ENCODE measurements at places on chromosomes 5 and 9.
A peak's percentile ranks its signal among the peaks of the same experiment; 100 is the strongest.

DNA sequence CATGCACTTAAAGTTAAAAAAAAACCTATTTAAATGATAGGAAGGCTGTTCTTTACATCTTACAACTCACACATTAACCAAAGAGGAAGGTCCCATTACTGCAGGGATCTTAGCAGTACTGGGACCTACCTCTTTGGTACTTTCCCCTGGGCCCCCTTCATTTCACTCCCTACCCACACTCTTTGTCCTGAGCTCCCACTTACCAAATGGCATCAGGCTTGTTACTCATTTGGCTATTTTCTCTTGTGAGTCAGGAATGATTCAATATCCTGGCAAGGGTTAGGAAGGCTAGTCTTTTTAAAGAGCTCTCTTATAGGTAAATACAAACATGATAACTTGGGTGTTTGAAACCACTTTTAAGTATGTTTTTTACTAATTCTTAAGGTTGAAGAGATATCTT lies 117.4 kb upstream of the ELL2 start:
- no peak for DNase-seq

GRCh38 chr9:34332076-34332964 lies 3.0 kb downstream of the NUDT2 start:
- DNase-seq, result no peak

- no peak for DNase-seq
Measured at GRCh38 chr9:105401651-105402050, 46.2 kb upstream of the FSD1L start.

- no peak for DNase-seq
Measured at GRCh38 chr5:74642543-74642863, 2.0 kb upstream of the ENC1 start.

DNA sequence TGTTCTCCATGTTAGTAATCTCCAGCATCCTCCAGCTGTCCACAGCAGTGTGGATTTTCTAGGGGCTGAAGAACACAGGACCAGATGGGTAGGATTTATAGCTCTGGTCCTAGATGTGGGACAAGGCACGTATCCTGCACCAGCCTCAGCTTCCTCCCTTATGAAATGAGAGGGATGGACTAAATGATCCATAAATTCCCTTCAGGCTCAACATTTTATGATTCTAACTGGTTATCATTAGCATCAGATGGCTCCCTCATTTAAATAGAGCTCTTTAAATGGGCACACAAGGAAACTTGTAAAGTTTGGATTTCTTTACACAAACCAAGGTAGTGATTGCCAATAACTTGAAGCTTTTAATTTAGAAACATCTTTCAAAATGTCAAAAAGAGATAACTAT lies 97.7 kb downstream of the ESM1 start:
- no peak for DNase-seq

- DNase-seq, result no peak
Measured at GRCh38 chr5:35487233-35488025, 130.2 kb upstream of the SPEF2 start.

DNA sequence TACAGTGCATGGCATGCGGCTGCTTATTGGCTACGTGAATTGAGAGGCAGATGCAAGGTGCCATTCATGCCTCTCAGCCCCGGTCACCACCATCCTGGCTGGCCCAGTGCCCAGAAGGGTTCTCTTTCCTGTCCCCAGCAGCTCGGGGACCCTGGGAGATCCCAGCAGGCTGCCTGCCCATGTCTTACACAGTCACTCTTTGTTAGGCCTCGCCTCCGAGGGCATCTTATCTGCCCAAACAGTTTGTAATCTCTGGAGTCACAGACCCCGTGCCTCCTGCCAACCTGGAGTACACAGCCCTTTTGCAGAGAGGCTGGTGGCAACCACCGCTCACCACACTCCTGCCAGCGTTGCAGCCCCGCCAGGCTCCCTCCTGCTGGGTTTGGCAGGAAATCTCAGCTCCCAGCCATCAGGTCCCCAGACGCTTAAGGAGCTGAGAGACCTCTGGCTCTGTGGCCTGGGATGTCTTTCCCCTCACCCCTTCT lies 7.0 kb upstream of the AK1 start:
- peak; percentile 83 for DNase-seq

GRCh38 chr9:127983847-127984289 lies 3.1 kb upstream of the EEIG1 start:
- DNase-seq, result no peak

DNA sequence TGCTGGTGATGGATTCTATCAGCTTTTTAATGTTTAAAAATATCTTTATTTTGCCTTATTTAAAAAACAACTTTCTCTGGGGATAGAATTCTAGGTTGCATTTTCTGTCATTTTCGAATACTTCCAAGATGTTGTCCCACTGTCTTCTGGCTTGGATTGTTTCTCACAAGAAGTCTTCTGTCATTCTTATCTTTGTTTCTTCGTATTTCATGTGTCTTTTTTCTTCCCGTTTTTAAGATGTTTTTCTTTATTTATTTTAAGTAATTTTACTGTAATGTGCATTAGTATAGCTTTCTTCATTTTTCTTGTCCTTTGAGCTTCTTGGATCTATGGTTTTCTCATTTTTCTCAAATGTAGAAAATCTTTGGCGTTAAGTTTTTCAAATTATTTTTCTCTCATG lies 19.1 kb downstream of the STX17 start:
- no peak for DNase-seq

DNA sequence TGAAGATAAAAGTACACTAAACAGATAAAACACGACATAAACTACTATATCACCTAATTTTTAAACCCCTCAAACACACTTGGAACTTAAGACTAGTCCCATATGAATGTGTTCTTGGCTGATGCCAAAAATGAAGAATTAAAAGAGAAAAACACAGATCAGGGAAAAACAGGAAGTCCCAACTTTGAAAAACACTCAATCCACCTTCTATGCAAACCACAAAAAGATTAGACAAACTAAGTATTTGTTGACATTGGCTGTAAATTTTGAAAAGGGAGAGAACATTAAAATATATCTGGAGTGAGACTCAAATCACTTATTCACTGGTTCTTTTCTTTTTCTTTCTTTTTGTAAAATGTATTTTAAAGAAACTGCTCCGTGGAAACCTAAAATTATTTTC lies 81.4 kb downstream of the ANKH start:
- DNase-seq, result no peak

DNA sequence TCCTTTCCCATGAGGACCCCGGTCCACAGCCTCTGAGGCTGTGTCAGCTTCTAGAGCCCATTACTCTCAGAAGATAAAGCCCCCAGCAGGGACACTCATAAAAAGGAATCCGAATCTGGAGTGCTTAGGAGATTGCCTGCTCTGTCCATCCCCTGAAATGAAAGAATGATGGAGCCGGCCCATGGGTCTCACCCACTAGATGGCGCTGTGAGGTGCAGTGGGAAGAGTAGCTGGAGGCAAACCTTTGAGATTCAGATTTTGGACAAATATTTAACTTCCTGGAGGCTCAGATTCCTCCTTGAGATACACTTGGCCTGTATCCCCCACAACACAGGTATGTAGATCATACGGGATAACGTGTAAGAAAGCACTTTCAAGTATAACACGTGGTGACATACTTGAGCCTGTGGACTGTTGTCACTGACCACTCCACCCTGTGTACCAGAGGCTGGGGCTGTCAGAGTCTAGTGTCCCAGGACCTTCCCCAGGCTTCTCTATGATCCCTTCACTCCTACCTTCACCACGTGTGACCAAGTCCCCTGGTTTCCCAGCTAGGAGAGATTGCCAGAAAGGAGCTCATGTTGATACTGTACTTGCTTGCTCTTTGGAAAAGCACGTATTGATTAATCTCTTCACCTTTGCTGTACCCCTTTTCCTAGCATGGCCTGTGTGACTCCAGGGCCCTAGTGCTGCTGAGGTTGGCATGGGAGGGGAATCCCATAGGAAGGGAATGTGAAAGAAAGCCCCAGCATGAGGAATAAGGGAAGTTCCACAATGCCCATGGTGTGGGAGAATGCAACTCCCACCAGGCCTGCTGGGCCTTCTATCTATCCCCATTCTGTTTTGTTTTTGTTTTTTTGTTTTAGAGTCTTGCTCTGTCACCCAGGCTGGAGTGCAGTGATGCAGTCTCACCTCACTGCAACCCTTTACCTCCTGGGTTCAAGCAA lies 32.1 kb downstream of the TRMO start:
- peak; percentile 26 for DNase-seq

- DNase-seq, result no peak
Measured at GRCh38 chr5:169758886-169759285, 121.8 kb downstream of the DOCK2 start.

GRCh38 chr5:81895307-81895706 lies 76.5 kb upstream of the ATG10 start:
- peak; percentile 80 for DNase-seq

DNA sequence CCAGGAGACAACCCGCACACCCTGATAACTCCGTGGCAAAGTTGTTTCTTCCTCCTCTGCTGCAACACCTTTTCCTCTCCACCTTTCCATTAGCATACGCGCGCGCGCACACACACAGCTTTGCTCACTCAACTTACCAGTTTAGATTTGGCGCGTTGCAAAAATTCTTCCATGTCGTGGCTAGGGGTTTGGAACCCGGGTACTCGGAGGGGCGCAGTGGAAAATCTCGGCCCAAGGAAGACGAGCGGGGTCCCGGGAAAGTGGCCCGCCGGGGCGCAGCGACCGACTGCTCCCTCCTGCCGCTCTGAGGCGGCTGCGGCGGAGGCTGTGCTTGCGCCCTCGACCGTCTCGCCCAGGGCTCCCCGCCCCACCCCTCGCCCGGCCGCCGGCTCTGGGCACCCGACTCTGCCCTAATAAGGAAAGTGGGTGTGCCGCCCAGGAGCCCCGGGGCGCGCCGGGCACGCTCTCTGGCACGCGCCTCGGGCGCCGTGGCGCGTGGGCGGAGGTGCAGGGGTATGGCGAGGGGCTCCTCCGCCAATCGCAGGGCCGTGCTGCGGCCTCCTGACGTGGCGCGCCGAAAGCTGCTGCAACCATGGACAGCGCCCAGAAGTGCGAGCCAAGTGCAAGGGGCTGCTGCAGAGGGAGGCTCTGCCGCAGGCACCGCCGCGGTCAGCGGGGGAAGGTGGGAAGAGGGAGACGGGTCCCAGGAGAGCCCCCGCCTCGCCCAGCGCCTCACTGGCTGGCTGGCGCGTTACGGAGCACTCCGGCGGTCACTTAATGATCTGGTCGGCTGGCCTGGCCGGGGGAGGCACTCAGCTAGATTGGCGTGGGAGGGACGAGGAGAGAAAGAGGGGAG lies at the start of gene PRUNE2:
TSS of gene PRUNE2 (minus strand) at position 324 of the 856 bp plus-strand sequence. CDS start at position 173, 151 bp downstream.
- no peak for DNase-seq

GRCh38 chr5:14165375-14166106 lies 22.4 kb downstream of the TRIO start:
- no peak for DNase-seq

DNA sequence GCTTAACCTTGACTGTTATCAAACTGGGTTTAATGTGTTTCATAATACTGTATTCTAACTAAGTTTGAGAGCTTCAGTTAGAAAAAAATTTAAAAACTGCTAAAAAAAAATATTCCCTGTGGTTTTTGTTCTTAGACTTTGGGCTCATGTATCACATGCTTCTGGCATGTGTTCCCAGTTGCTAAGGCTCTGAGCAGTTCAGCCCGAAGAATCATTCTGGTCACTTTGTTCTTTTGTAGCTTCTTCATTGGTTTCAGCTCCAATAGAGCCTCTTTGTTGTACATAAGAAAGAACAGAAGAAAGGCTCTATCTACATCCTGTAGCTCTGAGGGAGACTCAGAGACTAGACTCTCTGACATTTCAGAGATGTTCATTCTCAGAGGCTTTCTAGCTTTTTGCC lies 25.6 kb downstream of the KCNN2 start:
- no peak for DNase-seq

DNA sequence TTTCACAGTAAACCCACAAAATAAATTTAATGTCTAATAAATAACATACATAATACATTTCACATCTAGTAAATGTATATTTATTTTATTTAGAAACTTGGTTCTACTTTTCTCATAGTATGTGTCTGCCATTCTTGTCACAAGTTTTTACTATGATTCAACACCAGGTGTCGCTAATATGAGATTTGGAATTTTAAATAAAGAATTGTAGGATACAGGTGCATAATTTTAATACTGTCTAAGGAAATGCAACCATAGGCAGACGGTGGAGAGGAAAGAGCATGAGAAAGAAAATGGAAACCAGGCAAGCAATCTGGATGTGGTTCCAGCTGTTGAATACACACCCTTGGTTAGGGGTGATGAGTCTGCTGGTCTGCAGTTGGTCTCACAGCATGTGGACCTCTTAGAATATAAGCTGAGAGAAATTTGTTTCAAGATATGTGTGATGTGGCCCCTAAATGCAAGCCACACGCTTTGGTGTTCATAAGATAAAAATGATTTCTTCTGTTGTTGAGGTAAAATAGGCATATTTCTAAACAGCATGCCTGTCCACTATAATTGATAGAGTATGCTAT lies 114.7 kb upstream of the TXNDC8 start:
- DNase-seq, result no peak

- DNase-seq, result no peak
Measured at GRCh38 chr9:137074657-137075274, 2.6 kb upstream of the UAP1L1 start.

- no peak for DNase-seq
Measured at GRCh38 chr5:54704825-54705224, 187.3 kb downstream of the SNX18 start.

DNA sequence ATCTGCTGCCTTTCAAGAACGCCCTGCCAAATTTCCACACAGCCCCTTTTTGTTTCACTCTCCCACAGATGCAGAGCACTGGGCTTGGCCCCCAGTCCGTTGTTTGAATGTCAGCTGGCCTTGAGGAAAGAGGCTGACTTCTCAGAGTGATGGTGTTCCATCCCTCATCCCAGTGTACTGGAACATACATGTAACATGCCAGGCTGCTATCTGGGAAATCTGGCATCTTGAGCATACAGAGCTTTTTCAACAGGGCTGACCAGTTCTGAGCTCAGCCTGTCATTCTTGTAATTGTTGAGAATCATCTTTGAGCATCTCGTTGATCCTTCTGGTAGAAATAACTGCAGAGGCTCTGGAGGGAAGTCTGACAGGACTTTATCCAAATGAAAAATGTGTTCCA lies 2.8 kb downstream of the GALNT10 start:
- no peak for DNase-seq

DNA sequence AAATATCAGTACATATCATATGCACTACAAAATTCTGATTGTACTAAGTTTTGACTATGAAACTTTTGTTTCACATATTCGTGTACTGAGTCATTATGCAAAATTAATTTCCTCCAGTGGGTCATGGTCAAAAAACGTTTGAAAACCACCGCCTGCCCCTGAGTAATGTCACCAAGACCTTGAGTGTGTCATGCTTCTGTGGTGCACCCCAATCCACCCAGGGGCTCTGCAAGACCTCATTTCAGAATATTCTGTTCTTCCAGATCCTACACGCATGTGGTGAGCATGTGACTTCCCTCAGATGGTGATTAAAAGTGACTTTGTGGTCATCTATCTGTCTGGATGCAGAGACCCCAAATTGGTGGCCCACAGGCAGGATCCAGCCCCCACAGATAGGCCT lies 31.0 kb downstream of the ABLIM3 start:
- no peak for DNase-seq

DNA sequence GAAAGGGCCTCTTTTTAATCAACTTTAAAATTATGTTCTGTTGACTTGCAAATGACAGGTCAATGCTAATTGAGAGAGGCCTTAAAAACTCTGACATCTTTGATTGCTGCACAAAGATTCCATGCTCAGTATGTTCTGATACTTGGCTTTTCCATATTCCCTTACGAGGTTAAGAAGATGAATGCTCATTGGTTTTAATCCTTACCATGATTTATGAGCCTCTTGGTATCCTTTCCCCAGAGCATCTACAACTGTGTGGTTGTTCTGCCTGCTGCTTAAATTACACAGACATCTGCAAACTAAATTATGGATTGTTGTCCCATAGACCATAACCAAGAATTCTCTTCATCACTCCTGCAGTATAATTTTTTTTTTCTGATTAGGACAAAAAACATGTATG lies 352.6 kb downstream of the CDH12 start:
- DNase-seq, result no peak

GRCh38 chr5:82183828-82184227 lies 94.3 kb downstream of the RPS23 start:
- no peak for DNase-seq

All from bone marrow (tissue), 2 donors.